Stimulated activated CD8-positive, alpha-beta memory T cell treated with anti-CD3 and anti-CD28 coated beads, Interleukin-7, amount 100 ng/mL, for 4 hours (primary cell): ENCODE measurements at places on chromosomes 5 and 9.

DNA sequence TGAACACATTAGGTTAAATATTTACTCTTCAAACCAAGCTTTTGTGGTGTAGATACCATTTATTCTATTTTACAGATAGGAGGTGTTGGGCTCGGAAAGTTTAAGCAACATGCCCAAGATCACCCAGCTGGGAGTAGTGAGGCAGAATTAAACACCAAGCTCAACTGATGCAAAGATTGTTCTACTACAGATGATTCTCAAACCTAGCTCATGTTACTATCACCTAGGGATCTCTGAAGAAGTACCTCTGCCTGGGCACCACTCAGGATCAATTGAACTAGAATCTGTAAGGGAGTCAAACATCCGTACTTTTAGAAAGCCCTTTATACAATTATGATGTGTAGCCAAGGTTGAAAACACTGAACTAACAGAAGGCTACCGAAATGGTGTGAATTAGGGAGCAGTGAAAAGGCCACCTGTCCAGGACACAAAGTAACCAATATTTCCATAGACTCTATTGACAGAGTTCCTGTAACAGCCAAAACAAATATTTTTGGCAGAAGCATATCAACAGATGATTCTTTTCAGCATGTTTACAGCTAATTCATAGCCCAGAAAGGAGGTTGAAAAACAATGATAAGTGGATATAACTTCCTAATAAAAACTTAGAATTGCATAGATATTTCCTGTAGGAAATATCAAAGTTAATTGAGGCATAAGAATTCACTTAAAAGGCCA lies 158.5 kb upstream of the PTGER4 start:
- DNase-seq, result no peak

DNA sequence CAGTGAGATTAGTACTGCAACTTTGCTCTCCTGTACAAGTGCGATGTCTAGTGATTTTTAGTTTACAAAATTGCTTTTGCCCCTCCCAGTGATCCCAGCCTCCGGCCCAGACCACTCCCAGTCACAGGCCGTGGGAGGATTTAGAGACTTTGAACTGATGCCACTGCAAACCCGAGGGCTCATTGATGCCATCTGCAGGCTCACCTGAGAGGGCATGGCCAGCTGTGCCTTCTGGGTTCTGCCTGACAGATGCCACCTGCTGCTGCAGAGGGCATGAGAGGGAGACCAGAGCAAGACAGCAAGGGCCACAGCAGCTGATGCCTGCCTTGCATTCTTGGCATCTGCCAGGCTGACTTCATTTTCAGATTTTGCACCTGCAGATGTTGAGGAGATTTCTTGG lies 593.8 kb downstream of the CDK5RAP2 start:
- DNase-seq, result no peak

DNA sequence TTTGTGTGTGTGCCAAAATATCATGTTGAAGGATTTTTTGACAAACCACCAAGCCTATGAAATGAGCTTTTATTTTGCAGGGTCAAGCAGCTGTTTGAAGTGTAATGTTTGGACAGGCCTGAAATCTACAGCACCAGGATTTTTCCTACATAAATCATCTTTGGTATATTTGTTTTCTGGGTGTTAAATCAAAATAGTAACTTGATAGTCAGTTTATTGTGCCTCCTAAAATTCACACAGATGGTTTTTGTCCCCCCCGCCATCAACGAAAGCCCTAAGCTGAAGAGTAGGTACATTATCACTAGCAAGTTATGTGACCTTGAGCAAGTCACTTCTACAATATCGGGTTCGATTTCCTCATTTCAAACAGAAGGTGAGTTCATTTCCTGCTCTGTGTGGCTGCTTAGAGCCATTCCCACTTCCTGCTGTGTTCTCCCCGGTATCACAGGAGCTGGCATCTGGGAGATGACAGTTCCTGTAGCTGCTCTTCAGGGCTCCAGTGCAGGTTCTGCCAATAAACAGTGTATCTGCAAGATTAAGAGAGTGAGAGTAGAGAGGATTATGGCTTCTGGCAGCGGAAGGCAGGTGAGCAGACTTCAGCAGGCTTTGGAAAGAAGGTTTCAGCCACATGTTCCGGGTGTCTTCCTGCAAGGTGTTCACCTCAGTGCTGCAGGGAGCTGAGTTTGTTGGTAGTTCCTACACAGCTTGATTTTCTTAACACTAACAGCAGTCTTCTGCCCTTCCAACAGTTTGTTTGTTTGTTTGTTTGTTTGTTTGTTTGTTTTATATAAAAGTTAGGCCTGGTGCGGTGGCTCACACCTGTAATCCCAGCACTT lies 48.4 kb upstream of the GNE start:
- no peak for DNase-seq

- no peak for DNase-seq
Measured at GRCh38 chr9:128823903-128824406, 5.6 kb downstream of the SPOUT1 start.

- no peak for DNase-seq
Measured at GRCh38 chr9:113257863-113258262, 17.5 kb downstream of the CDC26 start.

GRCh38 chr5:150299571-150300327 lies 3.0 kb downstream of the ARSI start:
- no peak for DNase-seq

DNA sequence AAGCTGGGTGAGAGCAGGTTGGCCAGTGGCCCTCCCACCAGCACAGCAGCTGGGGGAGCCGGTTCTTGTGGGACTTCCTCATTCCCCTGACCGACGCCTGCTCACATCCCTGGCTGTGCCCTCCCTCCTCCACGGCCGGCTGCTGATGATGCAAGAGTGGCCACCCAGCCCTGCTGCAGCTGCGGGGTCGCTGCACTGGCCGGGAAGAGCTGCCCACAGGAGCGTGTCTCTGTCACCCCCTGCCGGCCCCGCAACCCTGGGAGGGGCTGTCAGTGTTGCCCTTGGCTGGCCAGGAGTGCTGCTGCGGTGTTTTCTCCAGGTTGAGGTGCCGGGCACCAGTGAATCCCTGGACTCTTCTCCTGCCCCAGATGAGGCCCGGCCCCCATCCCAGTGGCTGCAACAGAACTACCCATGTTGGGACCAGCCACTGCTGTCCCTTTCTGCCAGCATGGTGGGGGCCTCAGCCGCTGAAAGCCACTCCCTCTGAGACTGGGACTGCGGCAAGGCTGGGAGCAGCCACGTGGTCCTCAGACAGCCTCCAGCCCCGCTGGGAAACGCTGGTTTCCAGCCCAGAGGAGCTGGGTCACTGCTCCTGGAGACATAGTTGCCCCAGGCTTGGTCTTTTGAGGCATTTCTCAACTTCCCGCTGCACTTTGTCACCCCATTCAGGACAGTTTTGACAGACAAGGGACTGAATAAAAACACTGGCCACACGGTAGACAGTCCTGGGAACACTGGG lies 739 bp downstream of the CARD9 start:
- DNase-seq, result no peak

GRCh38 chr9:136762915-136763648 lies 1.2 kb downstream of the LCN15 start:
- no peak for DNase-seq

- DNase-seq, result no peak
Measured at GRCh38 chr9:77708064-77708815, 60.1 kb upstream of the GNA14 start.

DNA sequence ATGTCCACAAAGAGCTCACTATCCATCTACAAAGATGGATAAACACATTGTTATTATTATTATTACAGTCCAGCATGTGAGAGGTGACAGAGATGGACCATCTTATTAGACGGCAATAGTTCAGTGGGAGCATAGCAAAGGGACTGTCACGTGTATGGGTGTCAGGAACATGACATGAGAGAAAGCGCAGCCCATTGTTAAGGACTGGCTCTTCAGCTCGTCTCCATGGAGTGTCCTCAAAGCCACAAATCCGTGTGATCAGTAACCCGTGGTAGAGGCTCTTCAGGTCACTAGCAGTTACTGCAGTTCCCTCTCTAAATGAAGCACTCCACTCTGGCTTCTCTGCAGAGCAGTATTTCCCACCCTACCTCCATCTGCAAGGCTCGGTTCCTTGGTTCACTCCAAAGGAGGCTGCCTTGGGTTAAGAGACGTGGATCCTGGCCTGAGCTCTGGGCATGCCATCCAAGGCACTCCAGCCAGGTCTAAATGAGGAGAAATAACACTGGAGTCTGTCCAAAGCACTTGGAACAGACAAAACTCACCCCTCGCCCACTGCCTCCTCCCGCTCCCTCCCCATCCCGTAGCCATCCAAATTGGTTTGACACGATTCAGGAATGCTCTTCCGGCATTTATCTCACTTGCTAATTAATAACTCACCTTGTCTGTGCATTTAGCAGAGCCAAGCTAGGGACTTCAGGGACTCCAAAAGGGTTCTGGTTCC lies 122.3 kb upstream of the WWC1 start:
- no peak for DNase-seq

DNA sequence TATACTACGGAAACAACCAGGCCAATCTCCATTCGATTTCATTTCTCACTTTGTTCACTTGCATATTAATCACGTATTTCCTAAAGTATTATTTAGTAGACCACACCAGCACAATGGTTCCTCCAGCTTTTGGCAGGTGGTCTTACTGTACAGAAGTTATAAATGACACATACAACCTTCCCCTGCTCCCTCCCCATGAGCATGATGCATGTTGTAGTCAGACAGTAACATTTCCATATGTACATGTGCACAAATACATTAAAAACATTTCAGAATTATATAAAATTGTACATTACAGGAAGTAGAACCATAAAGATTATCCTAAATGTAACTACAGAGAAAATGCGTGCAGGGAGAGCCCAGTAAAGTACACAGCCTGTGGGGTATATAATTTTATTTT lies 17.0 kb downstream of the SRP19 start:
- DNase-seq, result no peak

DNA sequence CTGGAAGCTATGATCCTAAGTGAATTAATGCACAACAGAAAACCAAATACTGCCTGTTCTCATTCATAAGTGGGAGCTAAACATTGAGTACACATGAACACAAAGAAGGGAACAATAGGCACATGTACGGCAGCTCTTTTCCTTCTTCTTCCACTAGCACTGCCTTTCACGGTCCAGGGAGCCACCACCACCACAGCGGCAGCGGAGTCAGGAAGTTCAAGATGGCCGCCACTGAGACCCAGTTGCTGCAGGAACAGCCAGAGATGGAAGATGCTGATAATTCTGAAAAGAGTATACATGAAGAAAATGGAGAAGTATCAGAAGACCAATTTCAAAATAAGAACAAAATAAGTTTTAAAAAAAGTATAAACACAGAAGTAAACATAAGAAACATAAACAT lies 39.5 kb upstream of the TNFSF15 start:
- DNase-seq, result no peak

DNA sequence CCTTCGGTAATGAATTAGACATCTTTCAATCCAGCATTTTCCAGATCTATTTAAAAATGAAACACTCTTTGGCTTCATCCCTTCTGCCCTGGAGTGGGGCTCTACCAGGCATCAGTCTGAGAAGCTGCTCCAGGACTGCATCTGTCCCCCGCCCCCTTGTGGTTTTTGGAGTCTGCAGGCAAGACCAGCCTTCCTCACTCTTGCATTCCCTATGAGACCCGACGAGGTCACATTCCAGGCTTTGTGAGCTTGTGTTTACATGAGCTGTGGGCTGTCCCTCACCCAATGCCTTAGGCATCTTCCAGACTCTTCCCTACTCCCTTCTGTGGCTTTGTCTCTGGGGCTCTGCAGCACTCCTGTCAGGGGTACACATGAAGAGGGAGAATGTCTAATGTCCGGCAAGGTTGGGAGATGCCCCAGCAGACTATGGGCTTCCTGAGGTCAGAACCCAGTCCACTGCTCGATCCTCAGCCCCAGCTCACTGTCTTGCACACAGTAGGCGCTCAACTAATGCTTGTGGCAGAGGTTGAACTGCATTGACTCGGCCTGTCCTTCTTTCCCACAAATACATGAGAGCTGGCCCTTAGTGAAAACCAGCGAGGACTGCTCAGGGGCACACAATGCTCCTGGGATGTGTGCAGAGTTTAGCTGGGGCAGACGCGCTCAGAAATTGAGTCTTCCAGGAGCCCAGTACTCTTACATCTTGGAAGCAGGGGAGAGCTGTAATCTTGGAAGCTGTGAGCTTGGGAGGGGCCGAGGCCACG lies 11.7 kb upstream of the GADD45G start:
- no peak for DNase-seq

GRCh38 chr5:67887748-67888161 lies 327.8 kb upstream of the PIK3R1 start:
- no peak for DNase-seq

DNA sequence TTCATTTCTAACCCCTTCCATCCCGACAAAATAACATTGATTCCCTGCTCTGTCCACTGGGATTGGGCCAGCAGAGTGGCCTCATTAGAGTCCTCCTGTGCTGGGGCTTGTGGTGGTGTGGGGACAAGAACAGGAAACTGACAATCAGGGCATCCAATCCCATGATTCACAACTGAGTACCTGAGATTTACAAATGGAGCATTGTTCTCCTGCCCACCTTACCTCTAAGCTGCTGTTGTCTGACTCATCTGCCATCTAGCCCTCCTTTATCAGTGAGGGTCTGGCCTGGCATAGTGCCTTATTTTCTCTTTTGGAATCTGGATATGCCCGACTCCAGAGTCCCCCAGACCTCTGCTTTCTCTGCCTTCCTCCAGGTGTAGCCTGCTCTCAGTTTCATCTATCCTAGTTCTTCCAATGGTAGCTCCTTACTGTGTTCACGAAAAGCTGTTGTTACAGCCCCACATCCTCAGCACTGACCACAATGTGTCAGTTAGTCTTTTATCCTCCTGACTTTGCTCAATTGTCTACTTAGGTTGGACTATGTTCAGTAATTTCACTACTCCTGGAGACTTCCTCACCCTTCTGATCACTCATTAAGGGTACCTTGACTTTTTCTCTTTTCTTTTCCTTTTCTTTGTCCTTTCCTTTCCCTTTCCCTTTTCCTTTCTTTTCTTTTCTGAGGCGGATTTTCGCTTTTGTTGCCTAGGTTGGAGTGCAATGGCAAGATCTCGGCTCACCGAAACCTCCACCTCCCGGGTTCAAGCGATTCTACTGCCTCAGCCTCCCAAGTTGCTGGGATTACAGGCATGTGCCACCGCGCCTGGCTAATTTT lies 13.4 kb downstream of the WNT8A start:
- no peak for DNase-seq

GRCh38 chr5:59385700-59386099 lies 507.8 kb downstream of the PDE4D start:
- DNase-seq, result no peak

- DNase-seq, result no peak
Measured at GRCh38 chr5:160969645-160970044, 117.6 kb upstream of the ATP10B start.

DNA sequence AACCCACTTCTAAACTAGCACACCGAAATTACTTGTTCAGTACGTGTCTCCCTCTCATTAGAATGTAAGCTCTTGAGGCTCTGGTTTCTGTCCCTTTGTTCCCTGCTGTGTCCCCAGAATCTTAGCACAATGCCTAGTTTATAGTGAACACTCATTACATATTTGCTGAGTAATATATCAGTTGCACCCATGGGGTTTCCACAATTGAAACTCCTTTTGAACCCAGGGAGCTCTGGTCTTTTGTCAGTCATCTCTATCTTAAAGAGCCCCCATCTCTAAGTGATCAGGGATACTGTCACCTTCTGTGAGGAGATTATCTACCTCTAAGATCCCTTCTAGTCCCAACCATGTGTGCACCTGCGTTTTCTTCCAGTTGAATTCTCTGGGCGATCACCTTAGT lies 12.8 kb downstream of the CAMK4 start:
- DNase-seq, result no peak

- DNase-seq, result no peak
Measured at GRCh38 chr5:71834601-71835000, 115.5 kb downstream of the CARTPT start.

- DNase-seq, result no peak
Measured at GRCh38 chr9:76298521-76299144, 95.6 kb downstream of the RFK start.

- DNase-seq, result no peak
Measured at GRCh38 chr9:33510262-33511183, 13.5 kb upstream of the ANKRD18B start.

GRCh38 chr5:126499278-126499677 lies 76.1 kb downstream of the GRAMD2B start:
- no peak for DNase-seq
